Nucleus accumbens (tissue), 56 donors: ENCODE measurements at places on chromosomes 1 and 21.

DNA sequence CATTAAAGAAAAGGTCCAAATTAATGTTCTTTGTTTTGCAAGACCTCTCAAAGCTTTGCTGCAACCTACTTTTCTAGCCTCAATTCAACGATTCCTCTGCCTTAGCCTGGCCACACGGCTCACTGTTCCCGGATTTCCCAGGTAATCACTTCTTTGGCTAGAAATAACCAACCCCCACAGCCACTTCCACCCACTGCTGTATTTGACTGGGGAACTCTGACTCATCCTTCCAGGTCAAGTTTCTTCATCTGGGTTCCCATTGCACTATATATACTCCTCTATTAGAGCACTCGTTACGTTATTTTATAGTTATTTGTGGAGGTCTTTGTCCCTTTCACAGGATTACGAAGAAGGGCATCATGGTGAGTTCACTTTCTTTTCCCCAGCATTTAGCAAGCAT is 185.9 kb downstream of the CACNA1E start:
- DNase-seq: no peak

- DNase-seq: no peak
Observed at GRCh38 chr1:89974256-89974655, 20.7 kb upstream of the ZNF326 start.

DNA sequence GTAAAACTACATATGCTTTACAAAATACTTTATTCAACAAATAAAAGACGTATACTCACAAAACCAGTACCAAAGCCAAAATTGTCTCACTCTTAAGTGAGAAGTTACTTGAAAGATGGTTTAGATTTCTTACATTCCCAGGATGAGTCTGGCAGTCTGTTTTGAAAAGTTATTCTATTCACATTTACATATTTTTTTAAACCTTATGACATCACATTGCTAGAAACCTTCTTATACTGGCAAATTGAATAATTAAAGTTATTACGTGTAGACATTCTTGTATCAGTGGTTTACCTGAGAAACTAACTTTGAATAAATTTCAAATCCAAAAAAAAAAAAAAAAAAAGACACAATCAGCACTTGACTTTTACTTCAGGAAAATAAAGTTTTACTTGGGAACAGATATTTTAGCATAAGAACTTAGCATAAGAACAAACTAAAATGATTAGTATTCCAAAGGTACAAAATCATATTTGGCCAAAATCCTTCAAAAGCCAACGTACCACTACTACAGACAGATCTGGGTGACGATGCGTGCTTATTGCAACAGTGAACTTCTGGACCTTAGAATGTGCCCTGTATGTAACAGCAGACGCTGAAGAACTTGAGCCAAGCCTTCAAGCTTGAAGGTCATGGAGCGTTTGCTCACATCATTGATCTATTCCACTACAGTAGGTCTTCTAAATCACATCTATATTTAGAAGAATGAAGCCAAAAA is 2.5 kb downstream of the CDC42BPA start:
- DNase-seq: no peak

DNA sequence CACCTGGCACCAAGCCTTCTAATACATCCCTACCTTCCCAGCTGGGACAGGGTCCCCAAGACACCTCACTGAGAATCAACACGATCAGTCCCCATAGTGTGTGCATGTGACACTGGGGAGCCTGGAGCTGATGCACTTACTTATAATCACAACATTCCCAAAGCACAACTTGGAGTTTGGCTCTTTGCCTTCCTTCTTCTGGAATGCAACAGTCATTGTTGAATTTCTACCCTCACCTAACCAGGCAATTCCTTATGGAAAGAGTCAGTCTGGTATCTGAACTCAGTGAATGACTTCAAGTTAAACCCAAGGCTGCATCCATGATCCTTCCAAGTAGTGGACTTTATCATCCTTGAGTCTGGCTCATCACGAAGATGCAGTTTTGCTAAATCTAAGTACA is 86.1 kb downstream of the DSCAM start:
- no peak for DNase-seq

DNA sequence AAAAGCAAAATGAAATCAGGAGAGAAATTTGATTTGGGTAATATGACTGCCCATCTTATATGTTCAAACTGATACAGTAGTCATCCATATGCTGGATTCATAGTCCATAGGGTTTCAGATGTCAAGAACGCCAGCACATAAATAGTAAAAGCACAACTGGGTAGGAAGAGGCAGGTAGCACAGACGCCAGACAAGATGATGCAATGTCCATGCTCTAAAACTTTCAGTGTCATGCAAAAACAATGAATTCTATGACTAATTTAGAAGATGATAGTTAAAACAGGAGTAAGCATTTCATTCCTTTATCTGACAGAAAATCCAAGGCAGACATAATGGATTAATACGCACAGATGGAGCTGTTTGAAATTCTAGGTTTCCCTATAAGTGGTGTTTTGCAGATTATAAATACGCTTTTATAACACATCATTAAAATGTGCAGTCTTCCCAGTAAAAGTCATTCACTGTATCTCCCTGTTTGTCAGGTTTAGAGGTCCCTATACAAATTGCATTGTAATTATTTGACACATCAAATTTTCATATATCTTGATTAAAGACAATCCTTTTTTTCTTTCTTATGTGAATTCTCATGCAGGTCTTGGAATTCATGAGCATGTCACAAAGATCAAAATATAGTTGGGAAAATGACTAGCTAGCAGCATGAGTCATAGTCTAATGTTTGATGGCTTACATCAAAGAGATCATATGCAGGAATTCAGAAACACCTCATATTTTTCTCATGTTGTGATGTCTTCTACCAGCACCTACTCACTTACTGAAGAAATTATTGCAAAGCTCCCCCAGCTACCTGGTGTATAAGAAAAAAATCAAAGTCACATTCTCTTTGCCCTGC is 139.9 kb downstream of the DSCAM start:
- DNase-seq: no peak

DNA sequence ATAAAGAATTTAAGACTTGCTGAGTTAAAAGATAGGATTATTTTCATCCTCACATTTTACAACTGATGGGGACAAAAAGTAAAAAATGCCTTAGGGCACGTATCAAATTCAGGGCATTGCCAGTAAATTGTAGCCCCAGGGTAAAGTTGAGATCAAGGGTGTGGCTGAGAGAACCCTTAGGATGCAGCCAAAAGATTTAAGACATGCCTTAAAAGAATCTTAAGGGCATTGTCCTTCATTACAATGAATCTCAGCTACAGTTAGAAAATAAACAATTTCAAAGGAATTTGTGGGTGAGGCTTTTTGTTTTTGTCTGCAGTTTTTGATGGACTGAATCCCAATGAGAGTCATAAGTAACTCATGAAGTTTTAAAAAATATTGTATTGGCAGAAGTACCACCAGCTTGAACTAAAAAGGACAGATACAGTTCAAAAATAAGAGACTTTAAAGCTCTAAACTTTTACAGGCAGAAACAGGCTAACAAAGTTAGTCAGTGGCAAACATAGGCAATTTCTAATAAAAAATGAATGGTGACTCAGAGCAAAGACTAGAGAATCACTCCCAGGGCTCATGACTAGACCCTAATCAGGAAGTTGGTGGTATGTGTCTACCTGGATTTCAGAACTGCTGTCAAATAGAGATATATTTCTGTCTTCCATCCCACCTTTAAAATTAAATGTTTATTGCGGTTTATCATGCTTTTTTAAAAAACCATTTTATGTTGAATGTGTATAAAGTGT is 165.1 kb upstream of the SNX7 start:
- no peak for DNase-seq

- no peak for DNase-seq
Observed at GRCh38 chr1:3671371-3672180, 19.3 kb downstream of the TP73 start.

DNA sequence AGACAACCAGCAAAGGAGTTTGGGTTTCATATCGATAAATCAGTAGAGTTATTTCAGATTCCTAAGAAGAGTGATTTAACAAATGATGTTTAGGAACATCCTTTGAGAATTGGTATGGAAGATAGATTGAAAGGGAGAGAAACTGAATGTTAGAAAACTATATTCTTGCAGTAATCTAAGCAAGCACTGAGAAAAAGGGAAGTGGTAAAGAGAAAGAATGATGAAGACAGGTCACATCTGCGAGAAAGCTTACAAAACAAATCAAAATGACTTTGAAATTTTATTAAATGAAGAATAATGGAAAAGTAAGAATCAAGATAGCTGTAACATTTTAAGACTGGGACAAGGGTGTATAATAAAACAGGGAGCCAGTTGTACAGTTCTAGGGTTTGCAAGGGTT is 177.0 kb downstream of the HS2ST1 start:
- DNase-seq: no peak

DNA sequence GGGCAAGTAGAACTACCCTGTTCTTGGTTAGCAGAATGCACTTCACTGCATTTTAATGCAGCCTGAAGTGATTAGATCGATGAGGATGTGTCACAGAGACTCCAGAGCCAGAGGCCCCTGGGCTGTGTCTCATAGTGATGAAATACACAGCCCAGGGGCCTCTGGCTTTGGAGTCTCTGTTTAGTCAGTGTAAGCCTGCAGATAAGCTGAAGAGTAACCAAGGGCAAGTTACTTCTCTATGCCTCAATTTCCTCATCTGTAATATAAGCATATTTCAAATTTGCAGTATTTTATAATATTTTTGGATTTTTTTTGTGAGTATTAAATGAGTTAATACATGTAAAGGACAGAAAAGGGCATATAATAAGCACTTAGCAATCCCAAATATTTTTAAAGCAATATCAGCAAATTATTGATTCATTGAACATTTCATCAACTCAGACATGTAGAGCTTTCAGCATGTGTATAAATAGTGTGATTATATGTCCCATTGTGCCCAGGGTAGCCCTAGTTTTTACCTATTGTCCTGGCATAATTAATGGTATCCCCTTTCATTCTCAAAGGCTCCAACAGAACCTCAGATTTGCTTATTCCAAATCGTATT is 23.6 kb upstream of the APOBEC4 start:
- DNase-seq: no peak

- DNase-seq: no peak
Observed at GRCh38 chr1:56696663-56697062, 51.5 kb downstream of the PRKAA2 start.

DNA sequence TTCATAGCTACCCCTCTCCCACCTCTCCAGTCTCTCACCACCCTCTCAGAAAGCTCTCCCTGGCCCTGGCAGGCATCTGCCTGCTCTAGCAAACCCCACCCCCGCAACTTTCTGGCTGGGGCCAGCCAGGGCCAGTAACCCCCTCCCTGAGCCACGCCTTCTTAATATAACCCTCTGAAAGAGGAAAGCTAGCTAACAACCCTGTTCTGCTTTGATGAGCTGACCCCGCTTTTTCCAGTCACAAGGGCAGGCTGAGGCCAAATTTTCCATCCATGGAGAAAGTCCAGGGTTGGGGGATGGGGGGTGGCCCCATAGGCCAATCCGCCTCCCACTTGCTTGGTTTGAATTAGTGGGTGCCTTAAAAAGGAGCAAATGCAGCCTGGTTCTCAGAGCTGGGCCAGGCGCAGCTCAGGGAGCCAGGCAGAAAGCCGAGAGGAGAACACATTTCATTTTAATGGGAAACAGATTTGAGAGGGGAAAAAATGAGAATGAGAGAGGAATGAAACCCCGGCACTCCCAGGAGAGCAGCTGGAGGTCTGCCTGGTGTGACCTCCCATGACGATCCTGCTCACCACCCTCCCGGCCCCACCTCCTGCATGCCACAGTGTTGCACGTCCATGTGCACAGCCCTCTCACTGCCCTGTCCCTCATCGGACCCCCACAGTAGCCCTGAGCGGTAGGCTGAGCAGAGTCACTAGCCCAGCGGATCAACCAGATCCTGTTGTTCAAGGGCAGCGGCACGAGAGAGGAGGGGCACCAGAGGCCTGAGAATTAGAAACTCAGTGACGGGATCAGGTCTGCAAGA is 62.3 kb downstream of the OPTC start:
- no peak for DNase-seq

- no peak for DNase-seq
Observed at GRCh38 chr1:21229246-21230000, 52.7 kb upstream of the EIF4G3 start.

DNA sequence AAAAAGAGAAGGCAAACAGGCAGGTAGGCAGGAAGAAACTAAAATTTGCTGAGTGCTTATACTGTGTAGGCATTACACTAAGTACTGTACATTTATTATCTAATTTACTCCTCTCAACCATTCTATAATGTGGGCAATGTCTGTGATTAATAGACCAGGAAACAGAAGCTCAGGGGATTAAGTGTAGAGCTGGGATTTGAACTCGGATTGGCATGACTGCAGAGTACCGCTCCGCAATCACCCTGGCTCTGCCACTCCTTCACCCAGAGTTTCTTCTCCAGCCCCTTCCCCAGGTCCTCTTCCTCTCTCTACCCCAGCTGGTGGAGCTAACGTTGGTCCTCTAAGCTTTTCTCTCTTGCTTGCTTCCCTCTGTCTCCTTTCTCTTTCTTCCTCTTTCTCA is 11.5 kb upstream of the S100A2 start:
- no peak for DNase-seq

GRCh38 chr1:235917267-235917811 is 50.6 kb upstream of the LYST start:
- DNase-seq: peak; percentile 21

- no peak for DNase-seq
Observed at GRCh38 chr1:158007667-158008386, 14.4 kb downstream of the KIRREL1 start.

DNA sequence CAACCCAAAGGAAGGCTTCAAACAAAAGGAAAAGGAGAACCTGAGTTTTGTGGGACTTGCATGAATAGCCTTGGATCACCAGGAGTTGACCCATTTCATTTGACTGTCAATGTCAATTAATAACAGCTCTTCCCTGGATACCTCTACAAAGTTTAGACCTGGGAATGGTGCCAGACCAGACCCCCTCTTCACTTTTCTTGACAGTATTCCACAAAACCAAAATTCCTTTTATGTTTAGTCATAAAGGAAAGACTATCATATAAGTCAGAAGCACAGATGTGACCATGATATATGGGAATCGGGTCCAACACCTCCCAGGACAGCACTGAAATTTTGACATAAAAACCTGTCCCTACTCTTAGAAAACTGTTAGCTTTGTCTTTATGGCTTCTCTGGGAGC is 191.8 kb downstream of the LYPLAL1 start:
- no peak for DNase-seq

GRCh38 chr1:86913399-86913895 is 479 bp downstream of the SELENOF start:
- DNase-seq: no peak

DNA sequence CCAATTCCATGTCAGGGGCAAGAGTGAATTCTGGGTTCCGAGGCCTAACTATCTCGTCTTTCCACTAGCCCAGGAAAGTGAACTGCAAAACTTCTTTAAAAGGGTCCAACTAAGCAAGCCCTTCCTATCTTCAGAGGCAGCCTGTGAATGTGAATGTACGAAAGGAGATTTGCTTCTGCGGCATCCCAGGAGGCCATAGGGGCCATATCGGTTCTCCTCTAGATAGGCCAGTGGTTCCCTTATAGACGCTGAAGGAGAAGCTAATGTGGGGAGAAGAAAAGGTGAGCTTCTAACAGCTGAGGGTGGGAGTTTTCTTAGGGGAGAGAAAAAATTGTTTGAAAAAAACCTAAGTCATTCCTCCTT is 128.0 kb upstream of the C1orf174 start:
- no peak for DNase-seq

GRCh38 chr1:33045246-33045645 is 8.6 kb upstream of the AK2 start:
- no peak for DNase-seq
